A172 (cell line): ENCODE measurements at places on chromosomes 1 and 21.

DNA sequence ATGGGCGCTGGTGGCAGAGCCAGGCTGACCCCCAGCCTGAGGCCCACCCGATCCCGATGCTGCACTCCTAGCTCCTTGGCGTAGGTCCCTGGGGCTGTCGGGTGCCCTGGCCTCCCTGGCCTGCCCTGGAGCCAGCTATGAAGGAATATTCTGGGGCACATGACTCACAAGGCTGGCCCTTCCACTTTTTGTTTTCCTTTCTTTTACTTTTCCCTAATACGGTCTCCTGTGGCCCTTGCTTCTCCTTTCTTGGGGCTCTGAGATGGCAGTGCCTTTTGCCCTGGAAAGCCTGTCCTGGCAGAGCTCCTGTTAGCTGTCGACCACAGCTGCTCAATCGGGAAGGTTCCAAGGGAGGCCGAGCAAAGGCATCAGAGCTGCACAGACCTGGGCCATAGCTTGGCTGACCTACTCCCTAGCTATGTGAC is 22.1 kb downstream of the ARHGEF10L start:
- peak; percentile 19 for DNase-seq

DNA sequence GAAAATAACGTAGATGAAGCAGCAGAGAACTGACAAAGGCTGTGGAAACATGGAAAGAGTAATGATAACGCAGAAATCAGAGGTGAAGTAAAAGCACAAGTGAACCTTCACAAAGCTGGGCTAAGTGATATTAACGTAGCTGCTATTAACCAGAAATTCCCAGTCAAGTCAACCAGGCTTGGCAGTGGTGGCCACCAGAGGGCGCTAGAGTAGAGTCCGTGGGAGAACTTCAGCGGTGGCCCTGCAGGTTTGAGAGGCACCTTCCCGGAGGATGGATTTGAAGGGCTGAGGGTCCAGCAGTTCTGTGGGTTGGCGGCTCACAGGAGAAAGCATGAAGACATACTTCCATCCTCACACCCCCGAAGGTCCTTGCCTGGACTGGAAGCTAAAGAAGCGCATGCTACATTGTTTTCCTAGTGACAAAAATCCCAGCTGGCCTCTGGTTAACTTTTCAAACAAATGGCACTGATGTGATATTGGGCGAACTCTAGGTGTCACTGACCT is 81.7 kb upstream of the ZNF648 start:
- DNase-seq: peak; percentile 64

GRCh38 chr1:29969576-29969975 is 733.3 kb downstream of the PTPRU start:
- DNase-seq: no peak

DNA sequence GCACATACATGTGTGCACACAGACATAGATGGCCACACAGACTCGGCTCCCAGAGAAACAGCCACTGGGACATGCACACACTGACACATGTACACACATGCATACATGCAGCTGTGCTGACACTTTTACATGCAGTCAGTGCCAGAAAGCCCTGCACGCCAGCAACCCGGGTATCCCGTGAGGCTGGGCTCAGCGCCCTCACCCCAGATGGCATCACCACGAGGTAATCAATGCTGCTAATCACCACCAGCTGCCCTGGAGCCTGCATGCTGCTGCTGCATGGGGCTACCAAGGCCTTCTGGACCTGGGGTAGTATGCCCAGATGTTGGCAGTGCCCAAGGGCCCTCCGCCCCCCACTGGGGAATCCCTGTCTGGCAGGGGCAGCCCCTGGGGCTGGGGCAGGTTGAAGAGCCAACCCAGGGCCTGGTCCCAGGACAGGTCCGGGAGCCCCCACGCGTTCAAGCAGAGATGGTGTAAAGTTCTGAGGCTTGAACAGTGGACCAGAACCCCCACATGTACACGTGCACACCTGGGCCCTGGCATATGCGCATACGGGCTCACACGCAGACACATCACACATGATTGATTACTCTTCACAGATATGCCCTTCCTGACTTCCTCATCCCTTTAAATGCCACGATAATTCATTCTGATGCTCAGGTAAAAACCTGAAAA is 2.7 kb upstream of the COL16A1 start:
- DNase-seq: no peak

DNA sequence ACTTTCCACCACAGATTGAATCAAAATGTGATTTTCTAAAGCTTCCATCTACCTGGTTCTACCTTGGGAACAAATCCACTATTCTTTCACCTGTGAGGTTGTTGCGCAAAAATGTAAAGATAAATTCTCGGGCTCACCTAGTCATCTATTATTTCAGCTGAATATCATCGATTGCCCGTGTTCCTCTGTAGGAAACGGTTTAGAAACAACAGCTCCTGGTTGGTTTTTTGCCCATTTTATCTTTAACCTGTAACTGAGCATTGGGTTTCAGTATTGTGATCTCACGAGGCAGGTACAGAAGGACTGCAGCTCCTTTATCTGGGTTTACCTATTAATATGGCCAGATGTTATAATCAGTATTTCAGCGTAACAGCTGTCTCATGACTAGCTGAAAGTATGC is 52.9 kb upstream of the LRRC8C start:
- DNase-seq: no peak

DNA sequence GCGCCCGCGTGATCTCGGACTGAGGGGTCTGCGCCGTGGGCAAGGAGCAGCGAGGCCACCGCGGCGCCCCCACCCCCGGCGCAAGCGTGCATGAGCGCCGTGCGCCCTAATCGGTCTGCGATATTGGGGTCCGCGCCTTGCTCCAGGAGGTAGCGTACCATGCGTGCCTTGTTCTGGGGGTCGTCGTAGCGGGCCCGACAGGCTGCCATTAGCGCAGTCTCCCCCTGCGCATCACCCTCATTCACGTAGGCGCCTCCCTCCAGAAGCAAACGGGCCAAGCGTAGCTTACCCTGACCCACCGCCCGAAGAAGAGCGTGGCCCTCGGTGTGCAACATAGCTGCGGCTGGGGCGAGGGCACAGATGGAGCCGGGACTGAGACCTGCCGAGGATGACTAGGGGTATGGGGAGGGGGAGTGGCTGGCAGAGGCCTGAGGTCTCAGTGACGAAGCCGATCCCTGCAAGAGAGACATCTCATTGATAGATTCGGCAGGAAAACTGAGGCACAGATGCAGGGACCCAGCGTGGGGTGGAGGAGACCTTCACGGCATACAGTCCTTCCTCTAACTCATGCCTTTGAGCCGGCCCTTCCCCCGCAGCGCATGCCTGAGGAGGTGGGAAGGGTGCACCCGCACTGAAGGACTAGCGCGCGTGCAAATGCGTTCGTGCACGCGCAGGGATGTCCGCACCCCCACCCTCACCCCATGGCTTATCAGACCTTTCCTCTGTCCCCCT is 2.8 kb downstream of the ANKRD34A start:
- DNase-seq: no peak

DNA sequence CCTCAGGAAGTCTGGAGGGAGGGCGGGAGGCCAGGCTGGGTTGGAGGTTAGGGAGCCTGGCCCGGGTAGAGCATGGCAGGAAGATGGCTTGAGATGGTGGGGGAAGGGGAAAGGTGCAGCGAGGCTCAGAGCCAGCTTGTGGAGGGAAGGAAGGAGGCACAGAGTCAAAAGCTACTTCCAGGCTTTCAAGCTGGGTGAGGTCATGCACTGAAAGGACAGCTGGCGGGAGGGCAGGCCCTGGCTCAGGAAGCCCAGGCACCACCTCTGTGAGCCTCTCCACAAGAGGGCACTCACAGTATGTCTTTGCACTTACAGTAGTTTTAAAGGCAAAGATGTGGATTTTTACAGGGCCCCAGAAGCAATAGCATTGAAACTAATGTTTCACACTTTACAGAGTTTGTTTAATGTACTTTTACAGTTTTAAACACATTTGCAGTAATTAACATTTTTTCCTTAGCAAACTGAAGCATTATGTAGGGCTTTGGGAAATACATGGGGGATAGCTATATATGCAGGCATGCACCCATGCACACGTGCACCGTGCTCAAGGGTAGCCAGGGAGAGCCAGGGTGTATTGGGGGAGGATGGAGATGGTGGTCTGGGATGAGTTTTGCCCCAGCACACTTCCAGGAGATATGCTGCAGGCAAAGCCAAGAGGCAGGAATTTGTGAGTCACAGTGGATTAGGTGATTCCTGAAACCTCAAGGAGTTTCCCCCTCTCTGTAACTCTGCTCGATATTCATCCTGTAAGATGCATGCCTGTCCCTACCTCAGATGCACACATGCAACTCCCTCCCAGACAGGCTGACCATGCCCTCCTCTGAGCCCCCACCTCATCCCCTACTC is 6.1 kb upstream of the ADAM15 start:
- peak; percentile 90 for DNase-seq

DNA sequence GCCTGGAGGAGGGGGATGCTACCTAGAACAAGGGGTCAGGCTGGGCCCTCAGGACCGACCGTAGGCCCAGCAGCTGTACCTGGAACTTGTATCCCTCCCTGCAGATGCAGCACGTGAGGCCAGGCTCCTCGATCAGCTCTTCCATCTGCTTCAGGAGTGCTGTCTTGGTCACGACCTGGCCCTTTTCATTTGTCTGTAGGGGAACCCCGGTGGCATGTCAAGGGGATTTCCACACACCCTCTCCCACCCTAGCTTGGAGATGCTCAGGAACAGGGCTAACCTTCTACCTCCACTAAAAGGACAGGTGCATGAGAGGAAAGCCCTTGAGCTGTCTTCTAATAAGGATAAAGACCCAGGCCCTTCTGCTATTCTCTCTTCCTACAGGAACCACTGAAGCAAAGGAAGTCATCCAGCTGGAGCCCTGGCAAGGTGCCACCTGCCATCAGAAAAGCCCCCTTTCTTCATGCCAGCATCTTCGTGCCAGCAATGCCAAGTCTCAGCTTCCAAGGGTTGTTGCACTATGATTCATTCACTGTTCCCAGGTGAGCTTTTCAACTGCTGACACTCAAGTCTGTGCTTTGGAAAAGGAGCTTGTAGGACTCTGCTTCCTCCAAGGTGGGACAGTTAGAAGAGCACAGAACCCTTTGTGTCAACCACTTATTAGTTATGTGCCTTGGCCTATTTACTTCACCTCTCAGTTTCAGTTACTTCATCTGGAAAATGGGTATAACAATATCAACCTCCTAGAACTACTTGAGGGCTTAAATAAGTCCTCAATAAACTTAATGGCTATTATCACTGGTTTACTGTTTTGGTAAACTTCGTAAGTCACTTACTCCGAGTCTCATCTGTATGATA is 122.1 kb downstream of the UBR4 start:
- DNase-seq: no peak

- DNase-seq: no peak
Measured at GRCh38 chr1:22955146-22955545, 17.5 kb downstream of the LACTBL1 start.

DNA sequence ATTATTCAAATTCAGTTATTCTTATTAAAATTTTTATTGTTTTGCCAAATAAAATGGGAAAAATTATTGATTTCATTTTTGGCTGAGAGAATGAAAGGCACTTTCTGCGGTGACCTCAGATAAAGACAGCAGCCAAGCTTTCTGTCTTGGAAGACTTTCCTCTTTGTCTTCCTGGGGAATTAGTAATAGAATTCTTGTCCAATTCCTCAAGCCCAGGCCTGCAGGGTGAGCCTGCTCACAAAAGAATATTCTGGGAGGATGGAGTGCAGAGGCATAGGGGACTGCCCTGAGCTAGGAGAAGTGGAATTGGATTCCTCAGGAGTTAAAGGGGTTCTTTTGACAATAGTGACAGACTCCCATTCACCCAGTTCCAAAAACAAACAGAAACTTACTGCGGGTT is 614.5 kb upstream of the ADGRL2 start:
- DNase-seq: no peak
